ENCODE measurements at places on chromosomes 4 and X.

GRCh38 chr4:141807103-141807891 is 170.9 kb downstream of the IL15 start:
- no peak for DNase-seq

DNA sequence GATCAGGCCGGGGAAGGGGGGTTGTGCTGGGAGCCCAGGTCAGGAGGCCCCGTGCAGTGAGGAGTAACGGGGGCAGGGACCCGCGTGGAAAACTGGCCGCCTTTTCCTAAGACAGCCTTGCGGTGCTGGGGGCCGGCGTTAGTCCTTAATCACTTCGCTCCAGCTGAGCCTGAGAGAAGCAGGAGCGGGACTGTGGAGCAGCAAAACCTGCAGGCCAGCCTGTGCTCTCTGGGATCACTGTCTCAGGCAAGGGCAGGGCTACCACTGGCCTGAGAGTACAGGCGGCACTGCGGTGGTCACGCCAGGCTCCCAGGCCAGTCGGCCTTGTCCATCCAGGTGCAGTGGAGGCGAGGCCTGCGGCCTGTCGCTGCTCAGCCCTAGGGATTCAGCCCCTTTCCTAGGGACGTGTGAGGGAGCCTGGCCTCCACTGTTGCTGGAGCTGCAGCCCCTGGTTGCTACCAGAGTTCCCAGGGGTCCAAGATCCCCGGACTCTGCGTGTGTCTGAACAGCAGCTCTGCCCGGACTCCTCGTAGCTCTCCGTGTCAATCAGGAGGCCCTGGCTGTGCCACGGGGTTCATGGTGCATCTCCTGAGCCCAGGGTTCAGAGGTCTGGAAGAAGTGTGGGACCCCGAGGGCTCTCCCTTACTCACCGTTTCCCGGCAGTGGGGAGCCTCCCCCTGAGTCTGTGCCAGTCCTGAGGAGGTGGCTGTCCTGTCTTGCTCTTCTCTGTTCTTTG is 2141.7 kb upstream of the TENM3 start:
- DNase-seq, result no peak

DNA sequence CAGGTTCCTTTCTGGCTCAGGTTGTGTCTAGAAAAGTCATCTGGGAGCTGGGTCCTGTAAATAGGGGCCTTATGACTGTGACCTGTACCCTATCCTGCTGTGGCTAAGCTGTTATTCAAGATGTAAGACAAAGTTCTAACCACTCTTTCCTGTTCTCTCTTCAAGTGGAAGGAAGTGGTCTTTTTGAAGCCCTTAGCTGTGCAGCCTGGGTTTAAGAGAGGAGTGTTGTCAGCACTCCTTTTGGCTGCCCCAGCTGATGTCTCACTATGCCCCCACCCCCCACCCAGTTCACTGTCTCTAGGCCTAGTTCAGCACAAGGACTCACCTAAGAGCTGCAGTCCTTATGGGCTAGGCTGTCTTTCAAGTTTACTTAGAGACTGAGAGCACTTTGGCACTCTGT is 1069.5 kb downstream of the FAM133A start:
- DNase-seq, result no peak

DNA sequence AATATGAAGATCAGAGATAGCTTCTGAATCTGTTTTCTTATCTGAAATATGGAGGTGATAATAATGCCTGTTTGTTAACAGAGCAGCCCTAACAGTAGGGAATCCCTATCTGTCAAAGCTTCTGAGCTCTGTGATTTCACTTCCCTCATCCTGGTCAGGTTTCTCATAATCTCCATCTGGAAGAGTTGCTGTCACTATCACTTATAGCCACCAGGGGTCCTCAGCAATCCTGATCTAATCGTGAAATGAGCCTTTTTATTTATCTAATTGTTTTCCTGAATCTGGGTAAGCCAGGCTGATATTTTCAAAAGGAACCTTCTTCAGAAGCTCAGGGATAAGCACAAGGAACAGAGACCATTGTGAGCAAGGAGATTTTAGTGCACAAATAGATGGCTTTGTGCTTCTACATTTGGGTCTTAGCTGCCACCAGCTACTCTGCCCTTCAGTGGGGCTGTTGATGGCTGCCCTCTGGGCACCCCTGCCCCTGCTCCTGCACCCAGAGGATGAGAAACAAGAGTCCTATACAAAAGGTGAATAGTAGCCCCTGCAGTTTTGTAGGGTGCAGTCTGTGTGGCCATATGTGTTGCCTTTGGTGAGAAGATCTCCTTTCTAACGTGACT is 196.4 kb upstream of the RADX start:
- DNase-seq, result peak; percentile 21

DNA sequence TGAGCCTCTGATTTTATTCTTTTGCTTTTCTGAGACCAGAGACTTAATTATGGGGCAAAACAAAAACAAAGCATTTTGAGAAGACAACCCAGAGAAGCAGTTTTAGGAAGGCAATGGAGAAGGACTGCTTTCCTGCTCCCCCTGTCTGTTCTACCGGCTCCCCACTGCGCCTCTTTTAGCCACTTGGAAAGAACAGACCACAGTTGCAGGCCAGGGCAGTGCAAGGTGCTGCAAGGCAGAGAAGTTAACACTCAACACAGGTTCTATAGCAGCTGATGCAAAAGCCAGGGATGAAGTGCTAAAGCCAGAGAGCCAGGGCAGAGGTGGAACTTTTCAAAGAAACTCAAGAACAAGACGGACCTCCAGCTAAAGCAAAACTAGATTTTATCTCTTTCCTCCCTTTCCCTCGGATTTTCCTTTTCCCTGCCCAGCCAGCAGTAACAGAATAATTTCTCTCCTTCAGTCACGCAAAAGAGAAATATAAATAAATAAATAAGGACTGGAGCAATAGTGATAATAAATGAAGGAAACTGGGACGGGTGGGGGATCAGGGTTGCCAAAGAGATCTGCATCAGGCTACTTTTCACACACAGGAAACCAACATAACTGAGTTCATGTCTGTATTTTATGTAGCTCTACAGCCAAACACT is 10.4 kb downstream of the SH3RF1 start:
- no peak for DNase-seq

DNA sequence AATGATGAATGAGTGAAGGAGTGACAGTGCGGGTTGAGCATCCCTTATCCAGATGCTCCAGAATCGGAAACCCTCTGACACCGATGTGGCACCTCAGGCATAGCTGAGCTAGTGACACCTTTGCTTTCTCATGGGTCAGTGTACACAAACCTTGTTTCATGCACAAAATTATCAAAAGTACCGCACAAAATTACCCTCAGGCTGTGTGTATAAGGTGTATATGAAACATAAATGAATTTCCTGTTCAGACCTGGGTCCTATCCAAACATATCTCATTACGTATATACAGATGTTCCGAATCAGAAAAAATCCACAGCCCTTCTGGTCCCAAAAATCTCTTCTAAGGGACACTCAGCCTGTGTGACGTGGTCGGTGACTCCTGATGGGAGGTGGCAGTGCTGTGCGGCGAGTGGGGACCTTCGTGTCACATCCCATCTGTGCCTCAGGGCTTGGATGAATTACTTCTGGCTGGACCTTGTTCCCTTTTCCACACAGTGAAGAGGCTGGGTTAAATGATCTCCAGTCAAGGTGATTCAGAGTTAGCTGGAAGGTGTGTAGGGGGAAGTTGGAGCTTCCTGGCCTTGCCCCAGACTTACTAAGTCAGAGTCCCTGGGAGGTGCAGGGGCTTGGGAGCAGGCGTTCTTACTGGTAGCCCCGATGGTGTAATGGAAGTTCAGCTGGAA is 18.8 kb downstream of the RGS12 start:
- DNase-seq, result no peak

DNA sequence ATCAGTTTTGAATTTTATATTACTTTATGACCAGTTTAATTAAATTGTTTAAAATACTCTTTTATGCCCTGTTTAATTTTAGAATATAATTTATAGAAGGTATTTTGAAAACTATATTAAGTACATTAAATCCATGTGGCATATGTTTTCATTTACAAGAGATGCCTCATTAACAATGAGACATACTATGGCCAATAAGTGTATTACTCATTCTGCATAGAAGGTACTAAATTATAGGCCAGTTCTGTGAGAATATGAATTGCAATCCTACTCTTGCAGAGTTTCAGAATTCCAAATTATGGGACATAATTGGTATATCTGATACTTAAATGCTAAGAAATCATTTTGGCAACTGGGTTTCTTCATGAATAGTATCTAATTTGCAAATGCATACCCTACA is 951.1 kb downstream of the FAT4 start:
- no peak for DNase-seq

GRCh38 chr4:152342293-152342692 is 193.6 kb downstream of the FBXW7 start:
- no peak for DNase-seq

GRCh38 chr4:189870511-189871234 is 70.0 kb upstream of the FRG1 start:
- no peak for DNase-seq

- DNase-seq, result no peak
Measured at GRCh38 chr4:109111031-109111430, 191.4 kb downstream of the COL25A1 start.

GRCh38 chrX:149611623-149612175 is 16.6 kb upstream of the HSFX2 start:
- no peak for DNase-seq

DNA sequence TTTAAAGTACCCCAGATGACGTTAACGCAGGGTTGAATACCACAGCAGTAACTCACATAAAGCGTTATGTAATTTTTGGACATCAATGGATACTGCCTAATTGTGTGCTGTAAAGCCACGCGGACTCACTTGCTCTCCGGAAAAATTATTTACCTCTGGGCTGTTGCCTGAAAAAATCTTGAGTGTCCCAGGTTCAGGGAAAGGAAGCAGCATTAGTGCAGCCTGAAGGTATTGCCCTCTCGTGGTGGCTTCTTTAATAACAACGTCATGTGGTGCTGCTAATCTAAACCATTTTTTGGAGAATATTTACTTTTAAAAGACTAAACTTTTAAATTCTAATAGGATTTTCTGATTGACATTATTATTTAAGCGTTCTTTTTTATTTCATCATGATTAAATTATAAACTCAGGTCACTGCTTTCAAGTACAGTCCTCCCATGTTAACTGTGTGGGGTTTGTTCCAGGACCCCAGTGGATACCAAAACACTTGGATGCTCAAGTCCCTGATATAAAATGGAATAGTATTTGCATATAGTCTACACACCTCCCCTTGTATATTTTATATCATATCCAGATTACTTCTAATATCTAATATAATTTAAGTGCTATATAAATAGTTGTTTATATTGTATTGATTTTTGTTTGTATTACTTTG is 384.8 kb downstream of the FAM133A start:
- DNase-seq, result no peak

GRCh38 chr4:951186-951585 is 18.9 kb downstream of the TMEM175 start:
- DNase-seq, result no peak

GRCh38 chr4:155745984-155746383 is 12.8 kb upstream of the GUCY1B1 start:
- DNase-seq, result no peak

DNA sequence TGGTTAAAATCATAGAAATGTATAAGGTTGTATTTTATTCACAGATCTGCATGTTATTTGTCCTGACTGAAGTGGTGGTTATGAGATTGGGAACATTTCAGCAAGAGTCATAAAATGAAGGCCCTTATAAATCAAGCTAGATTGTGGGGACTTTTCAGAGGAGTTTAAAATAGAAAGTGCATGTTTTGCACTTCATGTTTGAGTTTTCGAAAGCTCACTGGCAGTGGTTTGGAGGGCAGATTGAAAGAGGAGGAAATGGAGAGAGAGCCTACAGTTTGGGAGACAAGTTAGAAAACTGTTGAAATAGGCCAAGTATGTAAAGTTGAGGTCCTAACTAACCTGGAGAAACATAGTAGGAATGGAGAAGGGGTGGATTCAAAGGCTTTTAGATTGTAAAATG is 124.9 kb downstream of the KDM6A start:
- no peak for DNase-seq

DNA sequence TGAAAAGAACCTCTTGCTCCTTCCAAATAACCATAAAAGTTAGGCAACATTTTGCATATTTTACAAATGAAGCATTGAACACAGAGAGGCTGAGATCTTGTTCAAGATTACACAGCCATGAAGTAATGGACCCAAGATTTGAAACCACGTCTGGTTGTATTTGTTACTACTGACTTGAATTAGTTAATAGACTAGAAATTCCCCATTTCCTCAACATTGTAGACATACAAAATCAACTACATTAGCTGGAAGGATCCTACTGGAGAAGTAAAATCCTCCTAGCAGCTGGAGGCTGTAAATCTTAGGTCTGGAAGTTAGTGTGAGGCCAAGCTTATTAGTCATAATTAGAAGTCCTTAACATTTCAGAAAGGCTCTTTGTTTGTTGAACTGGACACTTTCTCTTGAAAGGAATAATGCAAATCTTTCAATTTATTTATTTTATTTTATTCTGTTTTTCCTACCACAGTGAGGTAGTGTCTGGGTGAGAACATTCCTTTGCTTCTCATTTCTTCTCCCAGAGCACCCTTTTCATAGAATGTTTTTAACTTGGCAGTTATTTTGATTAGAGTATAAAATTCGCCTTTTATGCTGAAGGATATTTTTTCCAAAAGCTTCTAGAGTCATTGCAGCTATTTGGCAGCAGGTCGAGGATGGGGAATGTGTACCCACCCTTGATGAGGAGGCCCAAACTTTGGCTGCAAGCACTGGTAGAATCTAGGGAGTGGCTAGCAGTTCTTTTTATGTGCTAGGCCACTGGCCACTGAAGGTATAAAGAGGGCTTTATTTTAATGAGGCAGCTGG is 62.0 kb upstream of the CLNK start:
- DNase-seq, result no peak

DNA sequence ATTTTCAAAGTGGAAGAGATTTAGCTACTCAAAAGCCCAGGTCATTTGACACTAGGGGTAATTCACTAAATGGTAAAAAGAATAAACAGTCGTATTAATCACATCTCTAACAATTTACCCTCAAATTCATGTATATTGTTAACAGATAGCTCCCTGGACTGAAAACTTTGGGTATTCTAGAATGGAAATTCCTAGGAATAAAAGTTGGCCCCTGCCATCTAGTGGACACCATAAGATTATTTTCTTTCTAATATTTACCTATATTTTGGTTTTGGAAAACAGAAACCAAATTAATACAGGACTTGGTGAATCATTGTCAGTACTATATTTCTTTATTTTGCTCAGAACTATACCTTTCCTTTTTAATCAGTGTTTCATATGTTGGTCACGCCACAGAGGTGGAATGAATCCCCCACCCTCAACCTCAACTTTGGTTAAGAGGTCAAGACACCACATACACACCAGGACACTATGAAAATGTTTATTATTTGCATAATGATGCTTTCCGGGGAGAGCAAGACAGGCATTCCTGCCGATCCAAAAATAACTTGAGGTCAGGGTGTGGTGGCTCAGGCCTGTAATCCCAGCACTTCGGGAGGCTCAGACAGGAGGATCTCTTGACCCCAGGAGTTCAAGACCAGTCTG is 96.2 kb upstream of the APOOL start:
- DNase-seq, result peak; percentile 9

- DNase-seq, result no peak
Measured at GRCh38 chrX:37651921-37652452, 33.6 kb upstream of the XK start.

DNA sequence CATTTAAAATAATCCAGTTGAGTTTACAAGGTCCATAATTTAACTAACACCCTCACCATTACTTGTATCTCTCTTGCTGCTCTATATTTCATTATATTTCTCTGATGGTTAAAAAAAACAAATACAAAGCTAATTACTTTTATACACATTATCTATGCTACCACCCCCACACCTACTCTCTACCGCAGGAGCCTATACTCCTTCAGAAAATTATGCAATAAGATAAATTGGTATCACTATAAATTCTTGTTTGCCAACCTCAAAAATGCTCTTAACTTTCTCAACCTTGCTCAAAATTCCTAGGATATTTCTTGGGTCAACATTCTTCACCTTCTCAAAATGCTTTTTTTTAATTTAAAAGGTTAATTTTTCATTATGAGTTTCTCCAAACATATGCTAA is 282.7 kb downstream of the KCTD8 start:
- DNase-seq, result no peak

All from NCI-H526 treated with DMSO at 0.1 percent for 48 hours (cell line).